ENCODE measurements at places on chromosomes 12 and 14. TPM values are rescaled to one million over a fixed set of nuclear protein-coding genes. Genes with fewer than 3 reads are reported as not detected.

GUCY2C gene
- polyA plus RNA-seq, result not detected

TSPAN8 gene
- polyA plus RNA-seq, result 7.9 TPM

SLC17A8 gene
- 0.20 TPM for polyA plus RNA-seq

FKBP11 gene
- polyA plus RNA-seq, result 162 TPM

SLC22A17 gene
- polyA plus RNA-seq, result 1.1 TPM

GALNT8 gene
- polyA plus RNA-seq, result 0.03 TPM

SOAT2 gene
- polyA plus RNA-seq, result 1.6 TPM

ANKRD52 gene
- 10.3 TPM for polyA plus RNA-seq

DNA sequence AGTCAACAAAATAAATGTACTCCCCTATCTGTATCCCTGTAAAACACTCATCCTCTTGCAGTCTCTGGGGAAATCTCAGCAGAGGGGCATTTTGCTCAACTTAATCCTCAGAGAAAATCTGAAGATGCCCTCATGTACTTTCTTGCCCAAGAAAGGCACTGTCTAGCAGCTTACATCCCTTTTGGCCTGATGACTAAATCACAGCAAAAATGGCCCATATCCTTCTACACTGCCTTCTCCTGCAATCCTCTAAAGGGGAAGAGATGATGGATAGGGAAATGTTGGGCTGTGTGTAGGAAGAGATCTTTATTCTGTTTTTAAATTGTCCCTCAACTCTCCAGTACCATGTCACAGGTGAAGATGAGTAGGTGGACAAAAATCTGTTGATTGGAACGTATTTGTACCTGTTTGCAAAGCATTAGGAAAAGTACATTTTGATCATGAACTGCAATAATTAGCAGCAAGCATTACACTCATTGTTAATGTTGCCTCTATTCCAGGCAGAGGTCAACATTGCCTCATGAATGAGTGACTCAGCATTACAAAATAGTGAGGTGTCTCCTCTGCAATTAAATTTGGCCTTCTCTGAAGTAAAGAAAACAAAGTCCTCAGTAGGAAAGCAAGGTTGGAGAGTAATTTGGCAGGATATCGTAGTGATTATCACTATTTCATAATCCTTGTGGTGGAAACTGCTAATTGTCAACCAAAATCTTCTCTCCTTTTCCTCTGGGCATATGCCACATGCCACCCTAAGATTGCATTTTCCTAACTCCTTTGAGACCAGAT lies 172.4 kb upstream of the CAND1 start:
- no peak overlapping the region for H3K27ac ChIP-seq
- no peaks in the 10 kb centered on the region for H3K4me1 ChIP-seq
- H3K27me3 ChIP-seq, result no peaks in the 10 kb centered on the region
- H3K4me3 ChIP-seq, result no peak overlapping the region
- DNase-seq, result no peak

DNA sequence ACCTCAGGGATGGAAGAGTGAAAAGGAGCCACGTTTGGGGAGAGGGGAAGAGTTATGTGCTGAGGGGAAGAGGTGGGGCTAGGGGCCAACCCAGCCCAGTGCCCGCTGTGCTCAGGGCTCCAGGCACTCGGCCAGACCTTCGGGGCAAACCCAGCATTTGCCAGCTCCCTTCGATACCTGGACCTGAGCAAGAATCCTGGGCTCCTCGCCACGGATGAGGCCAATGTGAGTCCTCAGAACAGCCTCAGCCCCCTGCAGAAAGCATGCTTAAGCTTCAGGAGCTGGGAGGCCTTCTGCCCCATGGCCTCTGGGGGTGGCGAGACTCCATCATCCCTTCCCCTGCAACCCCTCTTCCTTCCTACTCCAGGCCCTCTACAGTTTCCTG lies 5.0 kb downstream of the CARMIL3 start:
- peaks cover 61% of the 10 kb centered on the region for H3K4me1 ChIP-seq
- H3K4me3 ChIP-seq, result no peak overlapping the region
- no peak overlapping the region for H3K27ac ChIP-seq
- no peaks in the 10 kb centered on the region for H3K36me3 ChIP-seq

GRCh38 chr12:53561590-53561953 lies 54.3 kb upstream of the NPFF start:
- no peak overlapping the region for H3K4me3 ChIP-seq
- DNase-seq, result no peak
- H3K27me3 ChIP-seq, result no peaks in the 10 kb centered on the region
- no peaks in the 10 kb centered on the region for H3K4me1 ChIP-seq
- no peak overlapping the region for H3K27ac ChIP-seq

DNA sequence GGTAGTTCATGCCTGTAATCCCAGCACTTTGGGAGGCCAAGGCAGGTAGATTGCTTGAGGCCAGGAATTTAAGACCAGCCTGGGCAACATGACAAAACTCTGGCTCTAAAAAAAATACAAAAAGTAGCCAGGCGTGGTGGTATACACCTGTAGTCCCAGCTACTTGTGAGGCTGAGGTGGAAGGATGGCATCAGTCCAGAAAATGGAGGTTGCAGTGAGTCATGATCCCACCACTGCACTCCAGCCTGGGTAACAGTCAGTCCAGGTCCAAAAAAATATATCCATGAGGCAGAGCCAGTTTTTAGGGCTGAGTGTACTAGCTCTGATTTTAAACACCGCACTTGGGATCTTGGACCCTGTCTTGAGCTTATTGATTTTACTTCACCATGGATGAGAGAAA lies 30.6 kb upstream of the FICD start:
- H3K36me3 ChIP-seq, result no peaks in the 10 kb centered on the region
- no peak overlapping the region for H3K27ac ChIP-seq
- peaks cover 6% of the 10 kb centered on the region for H3K27me3 ChIP-seq
- H3K4me1 ChIP-seq, result no peaks in the 10 kb centered on the region

- no peak overlapping the region for H3K27ac ChIP-seq
- no peaks in the 10 kb centered on the region for H3K27me3 ChIP-seq
- no peaks in the 10 kb centered on the region for H3K4me1 ChIP-seq
- no peak overlapping the region for H3K4me3 ChIP-seq
These were observed 192.8 kb downstream of the BCL11B start for GRCh38 chr14:99079061-99079727.

DNA sequence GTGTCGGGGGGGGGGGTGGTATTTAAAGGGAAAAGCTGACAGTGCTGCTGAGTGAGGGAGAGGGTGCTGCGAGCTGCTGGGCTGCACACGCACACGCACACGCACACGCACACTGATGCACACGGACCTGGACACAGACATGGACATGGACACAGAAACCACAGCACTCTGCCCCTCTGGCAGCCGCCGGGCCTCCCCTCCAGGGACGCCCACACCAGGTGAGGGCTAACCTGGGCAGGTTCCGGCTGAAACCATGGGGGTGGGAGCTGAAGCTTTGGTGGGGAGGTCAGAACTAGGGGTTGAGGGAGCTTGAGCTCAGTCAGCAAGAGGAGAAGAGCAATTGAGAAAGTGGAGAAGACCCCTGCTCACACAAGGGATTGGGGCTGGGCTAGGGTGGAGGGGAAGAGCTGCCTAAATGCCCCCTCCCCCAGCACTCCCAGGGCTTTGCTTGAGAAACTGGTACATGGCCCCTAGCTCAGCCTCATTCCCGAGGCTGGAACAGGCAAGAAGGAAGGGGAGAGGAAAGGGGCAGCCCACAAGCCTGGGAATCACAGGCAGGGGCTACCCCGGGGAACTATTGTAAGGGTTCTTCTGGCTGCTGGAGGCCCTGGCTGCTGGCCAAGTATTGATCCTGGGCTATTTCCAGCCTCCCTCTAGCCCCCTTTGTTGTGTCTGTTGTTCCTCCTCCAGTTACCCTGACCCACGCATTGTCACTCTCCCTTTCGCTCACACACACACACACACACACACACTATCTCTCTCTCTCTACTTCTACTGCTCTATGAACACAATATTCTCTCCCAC lies at the start of gene REM2:
Gene REM2 (plus strand): TSS at position 50 of the 804 bp plus-strand sequence. CDS start 66 bp downstream, at position 116.
- H3K27ac ChIP-seq, result no peak within 1 kb of the TSS
- no peak for DNase-seq
- H3K4me1 ChIP-seq, result no peaks in the 10 kb centered on the region

DNA sequence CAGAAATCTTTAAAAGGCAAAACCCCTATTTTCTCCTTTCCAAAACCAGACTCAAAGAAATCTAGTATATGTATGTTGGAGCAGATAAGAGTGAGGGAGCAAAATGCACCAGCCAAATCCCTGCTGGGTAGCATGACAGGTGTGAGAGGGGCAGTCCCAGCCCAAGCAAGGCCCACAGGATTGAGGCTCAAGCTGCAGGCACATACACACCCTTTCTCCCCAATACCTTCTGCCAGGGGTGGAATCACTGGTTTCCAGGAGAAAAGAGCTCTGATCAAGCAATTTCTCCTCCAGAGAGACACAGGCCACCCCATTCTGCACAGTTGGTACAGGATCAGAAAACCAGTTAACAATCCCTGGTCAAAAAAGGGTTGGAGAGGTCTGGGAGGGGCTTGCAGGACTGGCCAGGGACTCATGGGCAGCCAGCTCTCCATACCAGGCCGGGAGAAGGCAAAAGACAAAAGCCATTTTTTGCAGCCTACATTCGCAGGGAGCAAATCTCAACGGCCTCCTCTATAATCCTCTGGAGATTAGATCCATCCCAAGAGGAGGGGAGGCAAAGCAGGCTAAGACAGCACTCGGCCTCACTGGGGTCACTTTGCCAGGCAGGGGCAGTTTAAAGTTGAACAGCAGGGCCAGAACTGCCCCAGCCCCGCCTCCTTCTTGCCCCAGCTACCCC lies 2.1 kb downstream of the KMT2D start:
- H3K27me3 ChIP-seq, result no peaks in the 10 kb centered on the region
- DNase-seq, result no peak
- H3K27ac ChIP-seq, result peak overlapping the region; percentile 95
- peaks cover 2% of the 10 kb centered on the region for H3K36me3 ChIP-seq
- H3K4me3 ChIP-seq, result peak overlapping the region; percentile 91
- H3K4me1 ChIP-seq, result peaks cover 45% of the 10 kb centered on the region

DNA sequence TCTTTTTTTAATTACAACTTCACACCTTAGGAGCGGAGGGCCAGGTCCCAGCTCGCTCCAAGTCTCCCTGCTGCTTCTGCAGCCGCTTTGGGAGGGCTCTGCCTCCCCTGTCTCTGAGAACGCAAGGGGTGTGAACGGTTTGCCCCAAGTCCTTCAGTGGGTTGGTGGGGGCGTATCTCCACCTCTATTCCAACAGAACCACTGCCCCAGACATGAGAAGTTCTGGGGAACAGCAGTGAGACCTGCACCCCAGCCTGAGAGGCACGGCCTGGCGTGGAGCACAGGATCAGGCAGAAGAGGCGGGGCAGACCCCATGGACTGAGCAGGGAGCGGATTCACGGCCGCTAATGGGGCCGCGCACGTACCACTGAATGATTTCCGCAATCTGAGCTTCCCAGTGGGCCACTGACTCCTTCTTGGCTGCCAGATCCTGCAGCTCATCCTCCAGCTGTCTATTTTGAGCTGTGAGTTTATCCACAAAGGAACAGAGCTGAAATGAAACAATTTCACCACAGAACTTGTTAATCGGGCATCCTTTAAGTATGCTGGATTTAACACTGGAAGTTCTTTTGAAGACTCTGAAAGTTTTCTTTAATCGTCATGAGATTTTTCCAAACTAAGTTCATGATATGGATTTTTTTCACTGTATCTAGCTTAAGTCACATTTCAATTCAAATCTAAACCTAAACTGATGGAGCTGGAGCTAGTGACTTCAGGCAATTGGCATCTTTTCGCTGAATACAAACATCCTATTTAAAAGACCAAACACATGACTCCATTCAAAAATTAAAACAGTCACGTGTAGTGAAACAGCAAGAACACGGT lies 44.4 kb downstream of the AMN start:
- H3K27me3 ChIP-seq, result no peaks in the 10 kb centered on the region
- DNase-seq, result no peak
- no peaks in the 10 kb centered on the region for H3K4me1 ChIP-seq
- H3K36me3 ChIP-seq, result peaks cover 24% of the 10 kb centered on the region

GRCh38 chr12:107139787-107140186 lies 46.4 kb upstream of the CRY1 start:
- H3K36me3 ChIP-seq, result no peaks in the 10 kb centered on the region
- no peak for DNase-seq
- H3K27me3 ChIP-seq, result no peaks in the 10 kb centered on the region
- H3K4me3 ChIP-seq, result no peak overlapping the region
- no peak overlapping the region for H3K27ac ChIP-seq
- no peaks in the 10 kb centered on the region for H3K4me1 ChIP-seq

GRCh38 chr14:76208340-76208739 lies 56.6 kb downstream of the GPATCH2L start:
- no peaks in the 10 kb centered on the region for H3K4me1 ChIP-seq
- no peaks in the 10 kb centered on the region for H3K36me3 ChIP-seq
- DNase-seq, result no peak
- no peak overlapping the region for H3K27ac ChIP-seq
- H3K4me3 ChIP-seq, result no peak overlapping the region
- H3K27me3 ChIP-seq, result no peaks in the 10 kb centered on the region

DNA sequence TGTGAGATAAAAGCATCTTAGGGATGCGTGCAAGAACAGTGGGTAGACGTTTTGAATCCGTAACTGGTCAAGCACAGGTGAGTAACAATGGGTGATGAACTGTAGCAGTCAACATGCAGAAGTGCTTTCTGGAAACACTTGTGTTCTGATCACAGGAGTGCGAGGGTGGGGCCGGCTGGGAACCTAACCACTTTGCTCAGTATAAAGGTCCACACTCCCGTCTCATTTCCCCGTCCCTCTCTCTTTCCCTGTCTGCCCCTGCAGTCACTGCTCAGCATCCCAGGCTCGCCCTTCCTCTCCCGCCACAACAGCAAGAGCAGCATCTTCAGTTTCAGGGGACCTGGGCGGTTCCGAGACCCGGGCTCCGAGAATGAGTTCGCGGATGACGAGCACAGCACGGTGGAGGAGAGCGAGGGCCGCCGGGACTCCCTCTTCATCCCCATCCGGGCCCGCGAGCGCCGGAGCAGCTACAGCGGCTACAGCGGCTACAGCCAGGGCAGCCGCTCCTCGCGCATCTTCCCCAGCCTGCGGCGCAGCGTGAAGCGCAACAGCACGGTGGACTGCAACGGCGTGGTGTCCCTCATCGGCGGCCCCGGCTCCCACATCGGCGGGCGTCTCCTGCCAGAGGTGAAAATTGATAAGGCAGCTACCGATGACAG lies 127.1 kb downstream of the FIGNL2 start:
- no peak for DNase-seq
- no peak overlapping the region for H3K27ac ChIP-seq
- no peak overlapping the region for H3K4me3 ChIP-seq
- H3K27me3 ChIP-seq, result no peaks in the 10 kb centered on the region

GRCh38 chr12:6631549-6631961 lies 4.2 kb downstream of the LPAR5 start:
- peak; percentile 34 for DNase-seq
- no peak overlapping the region for H3K27ac ChIP-seq
- no peaks in the 10 kb centered on the region for H3K36me3 ChIP-seq
- H3K27me3 ChIP-seq, result no peaks in the 10 kb centered on the region
- no peaks in the 10 kb centered on the region for H3K4me1 ChIP-seq

GRCh38 chr14:45251912-45252311 lies 1.1 kb downstream of the MIS18BP1 start:
- no peak overlapping the region for H3K27ac ChIP-seq
- H3K4me1 ChIP-seq, result peaks cover 10% of the 10 kb centered on the region
- peak overlapping the region; percentile 64 for H3K4me3 ChIP-seq

- no peaks in the 10 kb centered on the region for H3K4me1 ChIP-seq
- H3K27me3 ChIP-seq, result no peaks in the 10 kb centered on the region
- no peak overlapping the region for H3K27ac ChIP-seq
- H3K36me3 ChIP-seq, result no peaks in the 10 kb centered on the region
These were observed 7.0 kb downstream of the ISCA2 start for GRCh38 chr14:74500417-74501134.

- H3K4me3 ChIP-seq, result no peak overlapping the region
- H3K27me3 ChIP-seq, result no peaks in the 10 kb centered on the region
- DNase-seq, result no peak
- H3K36me3 ChIP-seq, result peaks cover 2% of the 10 kb centered on the region
- H3K27ac ChIP-seq, result no peak overlapping the region
These were observed 97.5 kb downstream of the PPP2R5C start for GRCh38 chr14:101858791-101859537.
